ENCODE measurements at places on chromosomes 13 and 19.

DNA sequence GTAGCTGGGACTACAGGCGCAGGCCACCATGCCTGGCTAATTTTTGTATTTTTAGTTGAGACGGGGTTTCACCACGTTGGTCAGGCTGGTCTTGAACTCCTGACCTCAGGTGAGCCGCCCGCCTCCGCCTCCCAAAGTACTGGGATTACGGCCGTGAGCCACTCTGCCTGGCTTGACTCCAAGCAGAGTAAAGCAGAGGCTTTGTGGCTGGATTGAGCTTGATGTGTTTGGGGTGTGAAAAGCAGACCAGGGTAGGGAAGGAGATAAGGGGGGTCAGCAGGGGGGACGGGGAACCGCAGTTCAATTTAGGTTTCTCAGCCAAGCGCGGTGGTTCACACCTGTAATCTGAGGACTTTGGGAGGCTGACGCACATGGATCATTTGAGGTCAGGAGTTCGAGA lies 4.2 kb upstream of the CLPP start:
- DNase-seq: no peak

DNA sequence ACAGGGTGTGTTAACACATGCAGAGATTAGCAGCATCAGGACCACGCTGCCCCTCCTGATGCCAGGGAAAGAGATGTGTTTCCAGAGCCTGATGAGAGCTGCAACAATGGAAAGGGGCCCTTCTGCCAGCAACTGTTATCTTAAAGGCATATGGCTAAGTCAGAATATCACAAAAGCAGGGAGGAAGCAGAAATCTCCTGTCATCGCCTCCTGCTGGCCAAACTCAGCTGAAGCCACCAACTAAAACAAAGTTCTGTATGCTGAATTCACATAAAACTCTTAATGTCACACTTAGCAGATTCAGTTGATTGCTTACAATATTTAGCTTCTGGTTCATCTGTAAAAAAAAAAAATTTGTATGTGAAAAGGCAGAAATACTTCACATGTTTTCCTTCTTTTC lies 178.2 kb downstream of the GPC5 start:
- DNase-seq: no peak

- no peak for DNase-seq
Observed at GRCh38 chr13:51212758-51213157, 9.4 kb upstream of the FAM124A start.

- no peak for DNase-seq
Observed at GRCh38 chr19:52516191-52516590, 11.3 kb upstream of the ZNF808 start.

DNA sequence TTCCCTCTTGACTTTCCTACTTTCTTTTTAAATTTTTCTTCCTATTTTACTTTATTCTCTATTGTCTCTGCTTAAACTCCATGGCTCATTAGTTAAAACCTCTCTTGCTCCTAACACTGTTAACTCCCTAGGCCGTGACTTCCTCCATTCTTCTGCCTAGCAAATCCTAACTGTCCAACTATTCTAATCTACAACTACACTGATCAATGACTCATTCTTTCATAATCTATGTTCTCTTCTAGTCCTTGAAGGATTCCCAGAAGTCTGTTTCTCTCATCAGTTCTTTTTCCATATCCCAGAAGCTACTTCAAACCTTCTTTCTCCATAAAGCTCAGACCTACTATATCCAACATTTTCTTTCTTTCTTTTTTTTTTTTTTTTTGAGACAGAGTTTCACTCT lies 66.9 kb downstream of the MICU2 start:
- DNase-seq: no peak

- DNase-seq: no peak
Observed at GRCh38 chr19:32599736-32600157, 18.8 kb downstream of the PDCD5 start.

All from cortex of kidney (tissue), 1 donor.